Activated CD4-positive, alpha-beta T cell treated with anti-CD3 and anti-CD28 coated beads, Interleukin-10, Interleukin-2, amounts not matched to agents 100 ng/mL and 50 ng/mL, durations not matched to agents 16 hours and 8 hours (primary cell): ENCODE measurements at places on chromosomes 5 and 9.

- no peak for DNase-seq
Observed at GRCh38 chr5:150647275-150648251, 7.1 kb downstream of the SYNPO start.

DNA sequence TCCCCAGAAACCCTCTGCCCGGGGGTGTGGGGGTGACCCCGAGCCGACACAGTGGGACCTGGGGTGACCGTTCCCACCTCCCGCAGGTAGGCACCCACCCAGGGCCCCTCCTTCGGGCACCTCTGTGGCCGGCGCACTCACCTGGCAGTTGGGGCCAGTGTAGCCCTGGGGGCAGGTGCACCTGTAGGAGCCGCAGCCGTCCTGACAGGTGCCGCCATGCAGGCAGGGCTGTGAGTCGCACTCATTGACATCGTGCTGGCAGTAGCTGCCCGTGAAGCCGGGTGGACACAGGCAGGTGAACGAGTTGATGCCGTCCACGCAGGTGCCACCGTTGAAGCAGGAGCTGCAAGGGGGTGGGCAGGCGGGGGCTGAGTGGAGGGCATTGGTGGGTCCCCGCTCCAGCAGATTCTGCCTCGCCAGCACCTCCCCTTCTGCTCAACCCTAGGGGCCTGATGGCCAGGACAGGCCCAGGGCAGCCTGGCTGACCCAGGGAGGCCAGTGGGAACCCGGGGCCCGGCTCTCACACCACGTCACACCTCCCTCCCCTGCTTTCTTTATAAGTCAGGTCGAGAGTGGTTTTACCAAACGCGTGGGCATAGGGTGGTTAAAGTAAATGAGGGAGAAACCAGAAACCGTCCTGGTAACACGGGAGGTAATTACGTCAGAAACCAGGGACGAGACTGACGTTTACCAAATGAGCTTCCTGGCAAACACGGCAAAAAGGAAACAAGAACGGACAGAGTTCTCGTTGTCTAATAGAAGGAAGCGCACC, 26.1 kb upstream of the SEC16A start:
- peak; percentile 38 for DNase-seq

DNA sequence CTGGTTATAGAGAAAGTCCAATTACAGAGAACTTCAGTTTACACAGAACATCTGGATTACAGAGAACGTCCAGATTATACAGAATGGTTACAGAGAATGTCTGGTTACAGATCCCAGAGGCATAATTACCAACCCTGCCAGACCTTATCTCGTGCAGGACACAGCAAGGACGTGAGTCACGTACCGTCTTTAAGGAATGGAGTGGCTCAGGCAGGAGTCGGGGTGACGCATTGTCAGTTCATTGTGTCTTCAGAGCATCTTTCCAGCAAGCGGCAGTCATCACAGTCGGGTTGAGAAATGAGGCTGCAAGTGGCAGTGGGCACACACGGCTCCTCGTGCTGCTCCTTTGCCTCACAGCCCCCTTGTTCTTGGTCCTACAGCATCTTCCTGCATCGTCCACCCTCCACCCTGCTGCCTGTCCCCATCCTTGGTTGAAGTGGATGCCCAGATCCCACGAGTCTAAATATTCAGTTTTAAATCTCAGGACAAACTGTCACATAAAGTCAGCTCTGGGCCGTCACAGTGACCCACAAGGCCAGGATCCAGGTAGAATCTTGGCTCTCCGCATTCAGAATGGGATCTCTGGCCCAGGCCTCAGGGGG, 30.0 kb upstream of the SLC6A19 start:
- DNase-seq = no peak

DNA sequence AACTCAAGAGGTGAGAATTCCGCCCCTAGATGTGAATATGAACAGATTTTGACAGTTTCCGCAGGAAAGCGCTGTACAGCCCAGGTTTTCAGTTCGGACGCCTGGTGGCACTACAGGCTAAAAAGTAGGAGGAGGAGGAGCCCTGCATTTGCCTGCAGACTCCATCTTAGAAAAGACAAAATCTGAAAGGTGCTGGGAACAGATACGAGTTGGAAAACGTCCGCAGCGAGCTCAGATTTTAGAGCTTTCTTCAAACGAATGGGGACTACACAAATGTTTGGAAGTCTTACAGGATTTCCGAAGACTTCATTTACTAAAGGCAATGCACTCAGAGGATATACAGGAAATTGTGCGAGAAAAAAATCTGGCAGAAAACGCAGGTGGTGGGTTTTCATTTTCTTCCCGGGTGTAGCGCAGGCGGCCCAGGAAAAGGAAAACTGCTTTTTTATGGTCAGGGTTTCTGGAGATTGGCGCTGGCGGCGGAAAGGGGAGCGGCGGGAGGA, 9.9 kb upstream of the PCDHB2 start:
- peak; percentile 50 for DNase-seq

- no peak for DNase-seq
Observed at GRCh38 chr5:142515036-142515435, 170.9 kb downstream of the FGF1 start.

DNA sequence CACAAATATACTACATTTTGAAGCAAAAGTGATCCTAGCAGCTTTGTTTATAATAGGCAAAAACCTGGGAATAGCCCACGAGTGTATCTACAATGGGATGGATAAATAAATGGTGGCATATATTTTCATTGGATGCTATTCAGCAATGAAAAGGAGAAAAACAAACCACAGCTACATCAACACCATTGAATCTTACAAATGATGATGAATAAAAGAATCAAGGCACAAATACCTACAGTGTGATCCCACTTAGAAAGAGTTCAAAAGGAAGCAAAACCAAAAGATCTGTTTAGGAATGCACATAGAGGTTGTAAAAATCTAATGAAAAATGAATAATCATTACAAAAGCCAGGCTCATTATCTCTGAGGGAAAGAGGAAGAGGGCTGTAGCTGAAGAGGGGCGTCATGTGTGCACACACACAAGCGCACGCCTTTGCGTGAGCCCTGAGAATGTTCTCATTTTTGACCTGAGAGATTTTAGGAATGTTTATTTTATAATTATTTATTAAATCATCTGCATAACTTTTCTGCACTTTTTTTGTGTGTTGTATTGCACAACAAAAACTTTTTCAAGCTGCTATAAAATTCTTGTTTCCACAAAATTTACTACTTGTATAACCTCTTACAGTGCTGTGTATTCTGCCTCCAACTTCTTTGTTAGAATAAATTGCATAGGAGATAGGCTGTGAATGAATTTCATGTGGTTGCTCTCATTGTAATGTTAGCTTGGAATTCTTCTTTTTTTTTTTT, 5.9 kb upstream of the RHOBTB3 start:
- no peak for DNase-seq

- DNase-seq = no peak
Observed at GRCh38 chr9:110486218-110486617, 93.3 kb downstream of the SVEP1 start.

DNA sequence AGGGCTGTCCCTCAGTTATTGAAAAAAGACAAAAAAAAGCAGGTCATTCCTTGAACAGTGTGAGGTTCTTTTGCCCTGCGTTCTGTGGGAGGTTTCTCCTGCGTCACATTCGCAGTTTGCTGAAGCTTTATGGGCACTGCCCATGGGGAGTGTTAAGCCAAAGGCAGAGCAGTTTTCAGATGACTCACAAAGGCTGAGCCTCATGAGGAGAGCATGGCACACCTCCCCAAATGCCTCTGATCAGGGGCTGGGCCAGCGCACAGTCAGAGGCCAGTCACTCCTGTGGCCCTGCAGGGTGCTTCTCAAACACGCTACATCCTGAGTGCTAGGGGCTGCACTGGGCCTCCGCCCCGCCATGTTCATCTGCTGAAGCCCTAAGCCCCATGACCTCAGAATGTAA, 38.4 kb downstream of the IRX1 start:
- DNase-seq = no peak

GRCh38 chr9:105385381-105385985, 62.4 kb upstream of the FSD1L start:
- peak; percentile 49 for DNase-seq

GRCh38 chr5:1753490-1753889, 46.1 kb downstream of the MRPL36 start:
- DNase-seq = no peak

GRCh38 chr5:178323541-178323865, 90.9 kb upstream of the PHYKPL start:
- no peak for DNase-seq

DNA sequence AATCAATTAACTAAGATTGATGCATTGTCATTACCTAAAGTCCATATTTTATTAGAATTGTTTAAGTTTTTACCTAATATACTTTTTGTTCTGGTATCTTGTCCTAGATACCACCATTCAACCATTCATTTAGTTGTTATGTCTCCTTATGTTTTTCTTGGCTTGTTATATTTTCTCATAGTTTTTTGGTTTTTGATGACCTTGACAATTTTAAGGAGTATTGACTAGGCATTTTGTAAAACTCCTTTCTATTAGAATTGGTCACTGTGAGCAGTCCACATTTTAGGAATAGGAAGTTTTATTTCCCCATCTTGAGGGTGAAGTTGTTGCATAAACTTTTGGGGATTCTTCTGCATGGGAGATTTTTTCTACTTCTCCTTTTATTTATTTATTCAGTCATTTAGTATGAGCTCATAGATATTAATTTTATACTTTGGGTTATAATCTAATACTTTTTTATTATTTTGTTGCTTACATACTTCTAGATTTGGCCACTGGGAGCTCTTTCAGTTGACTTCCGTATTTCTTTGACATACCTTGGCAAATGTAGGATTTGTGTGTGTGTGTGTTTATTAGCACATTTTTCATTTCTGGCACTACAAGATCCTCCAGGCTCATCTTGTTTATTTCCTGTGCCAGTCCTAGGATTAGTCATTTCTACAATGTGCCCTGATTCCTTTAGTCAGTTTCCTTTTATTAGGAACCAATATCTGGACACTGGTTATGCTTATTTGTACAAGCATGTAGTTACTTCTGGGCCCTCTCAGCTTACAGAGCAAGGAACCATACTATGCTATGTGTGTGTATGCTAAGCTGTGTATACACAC, 134.9 kb upstream of the CDKN2B start:
- DNase-seq = no peak

GRCh38 chr5:41118177-41118576, 47.0 kb upstream of the MROH2B start:
- DNase-seq = no peak

DNA sequence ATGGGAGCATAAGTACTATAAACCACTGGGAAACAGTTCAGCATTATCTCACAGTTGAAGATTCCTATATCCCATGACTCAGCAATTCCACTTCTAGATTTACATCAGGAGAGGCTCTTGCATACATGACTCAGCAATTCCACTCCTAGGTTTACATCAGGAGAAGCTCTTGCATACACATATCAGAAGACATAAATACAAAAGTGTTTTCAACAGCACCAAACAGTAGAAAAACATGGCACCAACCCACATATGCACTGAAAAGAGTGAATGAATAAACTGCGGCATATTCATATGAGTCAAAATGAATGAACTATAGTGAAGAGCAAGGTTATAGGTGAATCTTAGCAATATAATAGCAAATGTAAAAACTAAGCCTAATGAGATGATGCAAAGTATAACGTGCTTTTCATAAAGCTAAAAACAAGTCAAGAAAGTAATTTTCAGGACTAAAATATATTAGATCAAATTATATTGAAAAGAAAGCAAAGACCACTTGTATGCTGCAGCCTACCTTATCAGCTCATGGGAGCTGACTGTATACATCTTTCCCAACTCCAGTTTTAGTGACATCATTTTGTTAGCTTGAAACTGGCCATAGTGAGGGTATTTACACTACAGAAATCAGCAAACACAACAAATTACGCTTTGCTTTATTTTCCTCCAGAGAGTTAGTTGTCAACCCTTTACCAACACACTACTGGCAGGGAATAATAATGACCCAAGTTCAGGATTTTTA, 95.8 kb downstream of the ANKRD18B start:
- DNase-seq = peak; percentile 20

GRCh38 chr9:16412740-16413139, 457.7 kb downstream of the BNC2 start:
- DNase-seq = no peak

DNA sequence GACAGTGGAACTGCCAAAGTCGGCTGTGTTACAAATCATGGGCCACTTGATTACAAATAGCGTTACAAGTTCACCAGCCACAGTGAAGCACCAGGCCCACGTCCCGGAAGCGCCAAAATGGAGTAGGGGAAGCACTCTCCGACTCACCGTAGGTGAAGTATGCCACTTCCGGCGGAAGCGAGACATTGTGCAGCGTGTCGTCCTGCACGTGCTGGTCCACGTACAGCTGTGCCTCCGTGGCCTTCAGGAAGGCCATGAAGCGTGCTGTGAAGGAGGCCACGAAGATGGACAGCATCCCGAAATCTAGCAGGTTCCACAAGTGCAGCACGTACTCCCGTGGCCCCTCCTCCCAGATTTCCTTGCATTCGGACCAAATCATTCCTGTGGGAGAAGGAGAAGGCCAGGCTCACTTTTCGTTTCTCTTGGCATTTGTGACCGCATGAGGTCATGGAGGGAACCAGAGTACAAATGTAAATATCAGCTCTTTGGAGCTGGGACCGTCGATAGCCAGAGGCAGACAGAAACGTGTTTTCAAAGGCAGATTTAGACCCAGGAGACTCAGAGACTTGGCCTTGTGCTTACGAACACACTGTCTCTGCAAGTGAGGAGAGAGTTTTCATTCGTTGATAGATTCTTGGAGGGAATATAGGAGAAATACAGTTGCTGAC, 58.7 kb upstream of the SMIM32 start:
- no peak for DNase-seq

GRCh38 chr5:33997331-33997983, 10.4 kb downstream of the AMACR start:
- DNase-seq = peak; percentile 65

GRCh38 chr5:140402258-140403074, 833 bp downstream of the ANKHD1 start:
- peak; percentile 57 for DNase-seq

- no peak for DNase-seq
Observed at GRCh38 chr5:91174396-91174795, 208.7 kb downstream of the ARRDC3 start.

DNA sequence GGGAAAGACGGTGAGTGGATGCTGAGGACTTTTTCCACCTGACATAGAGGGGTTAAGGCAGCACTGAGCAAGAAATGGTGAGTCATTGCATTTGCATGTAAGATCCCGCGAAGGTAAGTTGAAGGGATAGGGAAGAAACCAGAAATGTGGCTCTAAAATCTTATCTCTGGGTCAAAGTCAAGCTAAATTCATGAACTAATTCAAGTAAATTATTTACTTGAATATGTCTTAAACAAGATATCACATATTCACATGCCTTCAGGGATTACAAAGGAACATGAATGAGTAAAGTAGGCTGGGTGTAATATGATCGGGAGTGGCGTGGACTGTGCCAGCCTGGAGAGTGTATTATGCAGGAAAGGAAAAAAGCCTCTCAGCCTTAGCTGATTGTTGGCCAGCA, 74.4 kb upstream of the EQTN start:
- no peak for DNase-seq

GRCh38 chr5:115022303-115022702, 147.4 kb downstream of the TRIM36 start:
- no peak for DNase-seq
